ENCODE measurements at places on chromosomes 3 and 15.
A peak's percentile ranks its signal among the peaks of the same experiment; 100 is the strongest.

DNA sequence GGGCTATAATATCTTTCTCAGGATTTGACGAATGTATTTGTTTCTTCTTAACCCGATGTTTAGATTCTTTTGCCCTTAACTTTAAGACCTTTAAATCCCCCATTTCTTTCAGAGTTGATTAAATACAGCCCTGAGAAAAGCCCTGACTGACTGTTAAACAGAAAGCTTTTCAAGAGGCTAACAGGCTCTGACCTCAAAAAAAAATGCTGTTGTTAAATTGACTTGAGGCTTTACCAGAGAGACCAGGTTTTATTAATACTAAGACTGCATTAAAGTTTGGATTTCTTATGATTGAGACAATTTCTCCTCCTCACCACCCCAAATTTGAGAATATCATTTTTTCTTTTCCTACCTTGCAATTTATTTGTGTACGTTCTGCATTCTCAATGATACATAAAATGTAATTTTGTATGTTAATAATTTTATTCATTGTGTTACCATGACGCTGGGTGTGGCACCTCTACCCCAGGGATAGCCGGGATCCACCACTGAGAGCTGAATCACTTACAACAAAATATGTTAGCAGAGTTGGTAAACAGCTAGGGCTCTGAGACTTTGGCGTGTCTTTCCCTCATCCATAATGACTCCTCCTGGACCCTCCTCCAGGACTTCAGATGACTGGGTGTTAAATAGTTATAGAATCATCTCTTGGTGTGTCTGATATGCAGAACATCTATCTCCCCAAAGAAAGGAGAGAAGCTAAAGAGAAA lies 753.5 kb downstream of the NAALADL2 start:
- no peak for DNase-seq

GRCh38 chr3:194561306-194561974 lies 71.8 kb downstream of the TMEM44 start:
- no peak for DNase-seq

- no peak for DNase-seq
Observed at GRCh38 chr3:63060412-63060811, 185.2 kb upstream of the CADPS start.

DNA sequence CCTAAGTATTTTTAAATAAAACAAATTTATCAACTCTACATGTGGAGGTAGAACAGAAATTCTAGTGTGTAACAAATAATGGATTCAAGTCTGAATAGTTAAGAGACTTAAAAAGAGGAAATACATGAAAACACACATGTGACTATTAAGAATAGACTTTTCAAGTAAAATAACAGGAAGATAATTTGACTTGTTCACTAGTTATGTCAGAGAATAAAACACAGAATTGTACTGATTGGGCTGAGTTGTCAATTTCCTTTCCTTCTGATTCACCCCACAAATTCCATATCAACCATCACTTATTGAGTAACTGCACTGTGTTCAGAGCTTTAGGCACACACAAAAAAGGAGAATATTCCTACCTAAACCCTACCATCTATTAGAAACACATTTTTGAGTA lies 557.2 kb downstream of the TUSC7 start:
- DNase-seq = no peak

- DNase-seq = no peak
Observed at GRCh38 chr3:10173926-10174435, 9.3 kb downstream of the IRAK2 start.

DNA sequence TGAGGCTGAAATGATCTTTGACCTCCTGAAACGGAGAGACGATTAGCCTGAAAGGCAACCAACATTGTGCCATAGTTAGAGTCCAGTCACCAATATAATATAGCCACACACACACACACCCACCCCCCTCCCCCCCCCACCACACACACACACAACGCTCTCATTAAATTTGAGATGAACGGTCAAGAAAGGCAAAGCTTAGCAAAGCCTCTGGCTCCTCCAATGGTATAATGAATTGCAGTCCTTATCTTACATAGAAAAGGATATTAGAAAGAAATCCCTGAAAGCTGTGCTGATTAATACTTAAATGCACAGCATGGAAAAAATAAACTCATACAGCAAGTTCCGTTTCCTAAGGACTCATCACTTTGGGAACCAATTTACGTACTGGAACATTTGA lies 876 bp upstream of the ZNF385D start:
- no peak for DNase-seq

- DNase-seq = peak; percentile 98
Observed at GRCh38 chr3:69051756-69052471, at the start of gene TMF1. TMF1 (minus strand) TSS chr3:69052333; CDS start chr3:69052086, 247 bp downstream.

GRCh38 chr3:68483601-68484000 lies 448.7 kb downstream of the TAFA4 start:
- DNase-seq = no peak

- DNase-seq = no peak
Observed at GRCh38 chr3:122979211-122979610, 48.4 kb downstream of the SEMA5B start.

DNA sequence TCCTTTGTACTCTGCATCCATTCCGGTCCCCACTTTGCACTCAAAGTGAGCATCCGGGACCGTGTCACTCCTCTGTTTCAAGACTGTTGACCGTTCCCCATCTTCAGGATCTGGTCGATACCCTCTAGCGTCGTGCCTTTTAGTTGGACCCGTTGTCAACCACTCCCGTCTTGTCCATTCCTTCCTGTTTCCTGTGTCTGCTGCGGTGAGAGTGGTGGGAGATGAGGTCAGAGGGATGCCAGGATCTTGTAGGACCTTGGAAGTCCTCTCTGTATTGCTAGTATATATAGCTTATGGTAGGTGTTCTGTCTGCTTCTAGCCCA lies 624 bp downstream of the BRK1 start:
- no peak for DNase-seq

- no peak for DNase-seq
Observed at GRCh38 chr15:69167218-69167846, 6.9 kb downstream of the GLCE start.

DNA sequence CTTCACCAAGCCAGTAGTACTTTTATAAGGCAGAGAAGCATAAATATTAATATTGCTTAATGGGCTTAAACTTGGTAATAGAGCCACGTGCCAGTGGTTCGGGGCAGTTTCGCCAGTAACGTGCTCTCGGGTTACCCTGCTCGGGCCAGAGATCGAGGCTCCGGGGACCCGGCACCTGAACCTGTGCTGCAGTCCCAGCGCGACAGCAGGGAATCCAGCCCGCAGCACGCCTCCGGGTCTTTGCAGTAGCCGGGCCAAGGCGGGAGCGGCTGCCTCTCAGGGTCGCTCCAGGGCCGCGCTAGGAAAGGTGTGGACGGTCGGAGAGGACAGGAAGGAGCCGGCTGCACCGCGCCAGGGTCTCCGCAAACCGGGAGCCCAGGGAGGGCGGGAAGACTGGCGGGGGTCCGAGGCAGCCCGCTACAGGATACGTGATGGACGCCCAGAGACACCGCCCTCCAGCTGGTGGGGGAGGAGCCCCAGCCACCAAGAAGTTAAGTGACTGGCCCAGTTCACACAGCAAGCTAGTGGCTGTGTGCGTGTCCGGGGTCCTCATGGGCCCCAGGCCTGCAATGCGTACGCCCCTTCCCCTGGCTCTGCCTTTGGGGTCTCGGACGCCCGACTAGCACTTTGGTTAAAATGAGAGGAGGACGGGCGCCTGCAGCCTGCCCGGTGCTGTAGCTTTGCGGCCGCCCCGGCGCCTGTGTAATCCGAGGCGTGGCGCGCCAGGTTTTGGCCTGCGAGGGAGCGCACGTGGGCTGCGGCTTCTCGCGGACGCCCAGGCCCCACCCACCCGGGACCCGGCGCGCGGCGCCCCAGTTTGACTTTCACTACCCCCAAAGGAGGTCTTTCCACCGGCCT lies 1.2 kb upstream of the PDE8A start:
- DNase-seq = peak; percentile 89

GRCh38 chr3:55571913-55572312 lies 84.8 kb upstream of the WNT5A start:
- no peak for DNase-seq

DNA sequence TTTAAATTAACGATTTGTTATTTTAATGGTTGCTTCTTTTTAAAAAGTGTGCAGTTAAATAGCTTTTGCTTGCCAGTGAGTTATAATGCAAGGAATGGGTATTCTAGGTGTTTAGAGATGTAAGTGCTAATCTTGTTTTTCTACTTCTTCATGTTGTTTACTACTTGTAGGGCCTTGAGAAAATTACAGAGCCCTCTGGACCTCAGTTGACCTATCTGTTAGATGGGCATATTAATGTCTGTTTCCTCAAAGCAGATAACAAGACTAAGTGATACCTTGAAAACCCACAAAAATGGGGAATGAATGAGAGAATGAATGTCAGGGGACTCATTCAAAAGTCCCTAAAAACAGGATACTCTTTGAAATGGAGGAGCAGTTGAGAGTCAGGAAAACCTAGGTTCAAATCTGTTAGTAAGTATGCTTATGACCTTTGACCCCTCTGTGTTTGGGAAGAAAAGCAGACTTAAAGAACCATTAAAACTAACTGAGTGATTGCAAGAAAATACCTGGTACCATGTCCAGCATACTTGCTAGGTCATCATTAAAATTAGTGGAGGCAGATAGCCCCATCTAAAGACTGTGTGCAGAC lies 419.5 kb downstream of the EDEM1 start:
- no peak for DNase-seq

DNA sequence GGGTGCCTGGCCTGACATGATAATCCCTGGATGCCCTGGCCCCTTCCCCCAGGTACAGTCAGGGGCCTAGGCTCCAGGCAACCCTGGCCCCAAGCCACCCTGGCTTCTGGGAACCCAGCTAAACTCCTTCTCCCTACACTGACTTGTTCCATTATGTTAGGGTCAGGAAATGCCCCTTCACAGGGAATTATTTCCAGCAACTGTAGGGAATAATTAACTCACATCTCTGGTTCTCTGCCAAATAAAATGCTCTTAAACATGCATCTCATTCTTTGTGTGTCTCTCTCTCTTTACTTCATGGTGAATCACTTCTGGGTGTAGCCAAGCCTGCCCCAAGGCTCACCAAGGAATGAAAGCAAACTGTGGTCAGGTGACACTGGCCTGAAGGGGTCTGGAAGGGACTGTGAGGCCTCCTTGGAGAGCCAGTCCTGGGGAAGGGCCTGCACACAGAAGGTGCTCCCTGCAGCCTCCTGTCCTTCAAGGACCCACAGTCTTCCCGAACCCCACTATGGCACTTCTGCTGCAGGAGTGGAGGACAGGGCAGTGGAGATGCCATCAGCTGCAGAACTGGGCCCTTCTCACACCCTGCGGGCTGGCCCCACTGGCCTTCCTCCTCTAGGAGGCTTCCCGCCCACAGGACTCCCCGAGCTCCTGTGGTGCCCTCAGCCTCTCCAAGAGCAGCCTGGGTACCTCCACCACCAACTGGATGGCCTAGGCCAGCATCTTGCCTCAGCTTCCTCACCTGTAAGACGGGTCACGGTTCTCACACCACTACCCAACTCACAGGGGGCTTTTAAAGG lies 17.6 kb downstream of the TKT start:
- DNase-seq = no peak

GRCh38 chr3:190877925-190878324 lies 15.4 kb upstream of the GMNC start:
- DNase-seq = no peak

- no peak for DNase-seq
Observed at GRCh38 chr3:132160198-132160597, 125.4 kb upstream of the CPNE4 start.

GRCh38 chr3:67113802-67114407 lies 115.8 kb downstream of the KBTBD8 start:
- peak; percentile 83 for DNase-seq

GRCh38 chr3:138796761-138797160 lies 38.0 kb downstream of the PIK3CB start:
- DNase-seq = no peak

DNA sequence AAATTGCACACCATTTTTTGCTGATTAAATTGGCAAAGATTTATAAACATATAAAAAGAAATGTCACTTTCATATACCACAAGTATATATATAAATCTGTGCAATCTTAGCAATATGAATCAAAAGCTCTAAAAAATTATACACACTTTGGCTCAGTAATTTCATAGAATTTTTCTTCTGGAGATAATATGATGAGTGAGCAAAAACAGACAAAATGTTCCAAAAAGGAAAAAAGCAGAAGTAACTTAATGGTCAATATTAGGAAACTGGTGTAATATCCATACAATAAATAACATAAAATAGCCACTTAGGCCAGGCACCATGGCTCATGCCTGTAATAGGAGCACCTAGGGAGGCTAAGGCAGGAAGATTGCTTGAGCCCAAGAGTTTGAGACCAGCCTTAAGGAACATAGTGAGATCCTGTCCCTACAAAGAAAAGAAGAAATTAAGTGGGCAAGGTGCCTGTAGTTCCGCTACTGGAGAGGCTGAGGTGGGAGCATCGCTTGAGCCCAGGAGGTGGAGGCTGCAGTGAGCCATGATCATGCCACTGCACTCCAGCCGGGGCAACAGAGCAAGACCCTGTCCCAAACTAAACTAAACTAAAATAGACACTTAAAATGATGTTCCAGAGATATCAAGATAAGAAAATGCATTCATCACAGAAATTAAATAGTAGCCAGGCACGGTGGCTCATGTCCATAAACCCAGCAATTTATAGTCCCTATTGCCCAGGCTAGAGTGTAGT lies 52.1 kb downstream of the TFDP2 start:
- DNase-seq = no peak

GRCh38 chr15:50107157-50107556 lies 11.9 kb downstream of the ATP8B4 start:
- no peak for DNase-seq

- DNase-seq = no peak
Observed at GRCh38 chr3:152331018-152331541, 62.4 kb downstream of the MBNL1 start.
